ENCODE measurements at places on chromosomes 5 and 9.

- H3K4me1 ChIP-seq: no peaks in the 10 kb centered on the region
- H3K27me3 ChIP-seq: no peaks in the 10 kb centered on the region
- H3K27ac ChIP-seq: no peak overlapping the region
- no peak for DNase-seq
- H3K4me3 ChIP-seq: no peak overlapping the region
- no peaks in the 10 kb centered on the region for H3K36me3 ChIP-seq
Measured at GRCh38 chr5:100313657-100314056, 221.5 kb upstream of the FAM174A start.

- no peak for DNase-seq
- H3K27me3 ChIP-seq: no peaks in the 10 kb centered on the region
- H3K4me1 ChIP-seq: no peaks in the 10 kb centered on the region
- no peak overlapping the region for H3K27ac ChIP-seq
Measured at GRCh38 chr5:5483880-5484598, 61.6 kb downstream of the ICE1 start.

DNA sequence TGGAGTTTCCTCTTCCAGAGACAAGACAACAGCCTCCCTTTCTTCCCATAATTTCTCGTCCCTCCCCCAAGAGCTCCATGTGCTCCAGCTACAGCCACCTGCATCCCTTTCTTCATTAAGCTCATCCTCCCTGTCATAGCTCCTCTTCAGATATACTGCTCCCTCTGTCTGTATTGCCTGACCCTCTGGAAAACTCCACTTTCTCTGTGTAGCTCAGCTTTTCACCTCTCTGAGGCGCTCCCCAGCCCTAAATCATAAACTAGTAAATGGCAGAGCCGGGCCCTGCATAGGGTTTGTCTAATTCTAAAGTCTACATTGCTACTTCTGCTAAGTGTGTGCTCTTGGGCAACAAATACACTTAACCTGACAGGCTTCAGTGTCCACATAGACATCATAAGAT is 8.8 kb upstream of the PLIN2 start:
- H3K4me1 ChIP-seq: no peaks in the 10 kb centered on the region
- H3K27ac ChIP-seq: no peak overlapping the region
- H3K4me3 ChIP-seq: no peak overlapping the region
- no peaks in the 10 kb centered on the region for H3K36me3 ChIP-seq
- no peak for DNase-seq

DNA sequence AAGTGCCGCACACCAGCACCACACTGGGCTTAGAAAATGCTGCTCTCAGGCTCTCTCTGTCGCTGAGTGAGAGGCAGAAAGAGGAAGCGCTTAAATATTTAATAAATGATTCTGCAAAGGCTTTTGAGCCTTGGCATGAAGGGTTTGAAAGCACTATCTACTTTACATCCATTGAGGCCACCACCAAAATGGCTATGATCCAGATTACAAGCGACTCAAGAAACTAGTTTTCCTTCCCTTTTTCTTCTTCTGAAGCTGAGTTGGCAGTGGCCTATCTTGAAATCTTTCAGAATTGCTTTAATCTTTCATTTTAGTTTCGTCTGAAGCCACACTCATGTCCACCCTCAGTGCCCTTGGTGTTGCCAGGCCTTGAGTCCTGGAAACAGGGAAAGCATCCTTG is 59.5 kb downstream of the EBF1 start:
- no peaks in the 10 kb centered on the region for H3K27me3 ChIP-seq
- H3K4me1 ChIP-seq: no peaks in the 10 kb centered on the region
- no peak overlapping the region for H3K27ac ChIP-seq
- H3K4me3 ChIP-seq: no peak overlapping the region
- no peak for DNase-seq

DNA sequence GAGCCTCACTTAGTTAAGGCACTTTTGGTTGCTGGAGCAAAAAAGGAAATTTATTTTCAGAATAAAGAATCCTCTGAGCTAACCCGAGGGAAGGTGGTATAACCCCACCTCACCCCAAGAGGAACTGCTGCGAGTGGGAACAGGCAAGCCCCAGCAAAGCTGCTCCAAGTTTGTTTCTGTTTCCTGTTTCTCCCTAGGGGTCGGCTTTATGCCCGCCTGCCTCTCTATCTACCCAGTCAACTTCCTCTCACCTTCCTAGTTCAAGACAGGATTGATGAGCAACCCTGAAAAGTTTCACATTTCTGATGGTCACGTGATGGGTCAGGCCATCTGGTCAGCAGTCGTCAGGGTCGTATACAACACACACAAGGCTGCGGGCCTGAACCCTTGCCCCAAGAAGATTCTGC is 31.1 kb downstream of the TRIO start:
- no peaks in the 10 kb centered on the region for H3K27me3 ChIP-seq
- no peaks in the 10 kb centered on the region for H3K36me3 ChIP-seq
- H3K4me1 ChIP-seq: peaks cover 75% of the 10 kb centered on the region
- peak overlapping the region; percentile 49 for H3K27ac ChIP-seq

- H3K36me3 ChIP-seq: no peaks in the 10 kb centered on the region
- peaks cover 4% of the 10 kb centered on the region for H3K4me1 ChIP-seq
- no peak for DNase-seq
- H3K4me3 ChIP-seq: no peak overlapping the region
Measured at GRCh38 chr5:93331241-93331640, 249.8 kb downstream of the NR2F1-AS1 start.
